ENCODE measurements at places on chromosomes 7 and 10. TPM values are rescaled to one million over a fixed set of nuclear protein-coding genes. Genes with fewer than 3 reads are reported as not detected.

DNA sequence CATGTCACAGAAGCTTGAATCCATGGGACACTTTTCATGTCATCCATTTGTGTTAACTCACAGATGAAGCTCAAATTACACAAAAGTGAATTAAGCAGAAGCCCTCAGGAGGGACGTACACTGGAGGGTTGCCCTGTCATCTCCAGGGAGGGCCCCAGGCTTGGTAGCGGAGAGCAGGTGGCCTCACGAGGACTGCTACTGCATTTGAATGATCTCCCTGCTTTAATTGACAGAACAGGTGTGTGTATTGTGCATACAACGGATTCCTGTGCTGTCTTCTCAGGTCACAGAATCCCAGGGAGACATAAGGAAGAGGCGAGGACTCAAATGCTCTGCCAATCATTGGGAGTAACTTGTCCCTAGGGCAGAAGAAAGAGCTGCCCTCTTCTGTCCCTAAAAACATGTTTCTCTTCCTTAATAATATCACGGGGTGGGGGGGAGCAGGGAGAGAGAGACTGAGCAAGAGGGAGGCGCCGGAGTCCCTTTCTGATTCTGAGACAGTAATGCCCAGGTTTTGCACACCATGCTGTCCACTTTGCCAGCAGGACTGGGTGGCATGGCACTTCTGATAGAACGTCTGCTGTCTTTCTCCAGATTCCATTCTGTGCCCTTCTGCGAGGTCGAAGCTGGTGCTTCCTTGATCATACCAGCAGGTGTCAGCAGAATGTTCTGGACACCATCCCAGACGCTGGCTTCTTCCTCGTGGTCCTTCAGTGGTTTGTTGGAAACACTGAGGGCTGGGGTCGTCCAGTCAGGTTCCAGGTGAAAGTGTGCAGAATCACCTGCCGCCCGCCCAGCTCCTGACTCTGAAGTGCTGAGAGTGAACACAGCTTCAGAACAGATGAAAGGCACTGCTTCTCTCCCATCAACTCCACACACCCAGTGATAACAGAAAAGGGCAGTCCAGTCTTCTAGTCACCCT lies 26.2 kb upstream of the RASGEF1A start:
- no peak for DNase-seq

DNA sequence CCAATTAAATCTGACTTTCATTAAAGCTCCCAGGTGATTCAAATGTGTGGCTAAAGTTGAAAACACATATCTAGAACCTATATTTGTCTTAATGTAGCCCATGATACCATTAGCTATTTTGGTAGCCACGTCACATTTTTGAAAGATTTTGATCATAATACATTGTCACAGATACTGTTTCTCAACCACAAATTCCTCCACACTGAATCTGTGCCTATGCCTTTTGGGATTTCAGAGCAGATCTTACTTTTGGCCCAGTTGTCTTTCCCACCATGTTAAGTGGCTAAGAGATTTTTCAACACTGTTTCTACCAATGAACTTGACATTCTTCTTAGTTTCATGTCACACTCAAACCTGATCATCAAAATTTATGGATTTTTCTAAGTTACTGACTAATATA lies 47.4 kb downstream of the CH25H start:
- DNase-seq = no peak

- DNase-seq = no peak
These were observed 29.0 kb downstream of the ATOH7 start for GRCh38 chr10:68202960-68203353.

GRCh38 chr10:128071417-128071782 lies 54.8 kb downstream of the MKI67 start:
- DNase-seq = no peak

- no peak for DNase-seq
These were observed 159.5 kb upstream of the AGR3 start for GRCh38 chr7:17041324-17041723.

GRCh38 chr7:129859183-129859582 lies 93.6 kb downstream of the UBE2H start:
- DNase-seq = no peak

DNA sequence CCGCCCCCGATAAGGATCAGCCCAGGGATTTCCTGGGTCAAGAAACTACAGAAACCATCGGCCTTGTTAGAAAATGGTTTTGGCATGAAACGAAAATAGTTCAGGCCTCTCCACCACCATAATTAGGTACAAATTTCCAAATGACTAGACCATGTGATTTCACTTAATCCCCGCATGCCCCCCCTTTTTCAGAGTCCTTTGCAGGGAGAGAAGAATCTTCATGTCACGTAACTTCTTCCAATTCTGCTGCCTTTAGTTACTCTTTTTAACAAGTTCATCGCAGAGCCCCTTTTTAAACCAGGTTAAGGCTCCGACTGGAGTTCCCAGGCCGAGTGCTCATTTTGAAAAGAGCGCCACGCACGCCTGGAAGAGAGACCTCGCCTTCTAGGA lies 3.4 kb downstream of the PDGFA start:
- no peak for DNase-seq

GRCh38 chr7:44897309-44897708 lies 12.0 kb upstream of the PURB start:
- DNase-seq = no peak

DNA sequence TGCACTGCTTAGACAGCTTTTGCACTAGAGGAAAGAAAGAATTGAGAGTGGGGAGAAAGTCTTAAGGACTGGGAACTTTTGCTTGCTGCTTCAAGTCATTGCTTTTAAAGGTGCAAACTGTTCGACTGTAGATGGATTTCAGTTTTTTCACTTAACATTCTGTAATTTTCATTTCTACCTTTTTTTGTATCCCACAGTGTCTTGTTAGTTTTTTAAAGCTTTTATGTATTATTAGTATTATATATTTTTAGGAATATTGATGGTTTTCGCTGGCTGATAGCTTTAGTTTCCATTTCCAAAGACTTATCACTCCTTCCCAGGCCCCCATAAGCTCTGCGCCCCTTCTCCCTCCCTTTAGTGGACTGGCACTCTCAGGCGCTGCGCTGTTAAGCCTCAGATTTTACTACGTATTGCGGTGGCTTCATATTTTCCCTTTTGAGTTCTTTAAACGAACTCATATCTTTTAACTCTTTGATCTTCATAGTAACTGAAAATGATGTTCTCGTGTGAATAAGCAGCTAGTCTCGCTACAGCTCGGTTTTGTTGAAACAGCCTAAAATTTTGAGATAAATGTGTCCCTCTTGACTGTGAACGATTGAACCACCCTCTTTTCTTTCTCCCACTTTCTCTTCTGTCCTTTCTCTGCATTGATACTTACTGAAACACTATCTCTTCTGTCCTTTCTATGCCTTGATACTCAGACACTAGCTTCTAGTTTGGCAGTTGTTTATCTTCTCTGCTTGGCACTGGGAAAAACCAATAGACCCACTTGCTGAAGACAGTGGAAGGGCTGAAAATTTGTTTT lies 2.5 kb upstream of the ETV1 start:
- DNase-seq = no peak

DNA sequence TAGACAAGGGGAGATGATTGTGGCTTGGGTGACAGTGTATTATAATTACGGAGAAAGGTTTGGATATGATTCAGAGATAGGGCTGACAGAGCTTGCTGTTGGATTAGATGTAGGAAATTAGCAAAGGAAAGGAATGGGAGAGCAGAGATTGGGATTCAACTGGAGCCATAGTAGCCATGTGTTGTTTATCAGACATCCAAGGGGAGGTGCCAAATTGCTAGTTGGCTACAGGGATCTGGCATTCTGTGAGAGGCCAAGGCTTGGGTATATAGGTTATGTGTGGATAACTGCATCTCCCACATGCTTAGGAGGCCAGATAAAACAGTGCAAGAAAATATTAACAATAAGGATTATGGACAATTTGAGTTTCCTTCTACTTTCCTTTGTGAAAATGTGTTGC lies 34.9 kb downstream of the CSGALNACT2 start:
- no peak for DNase-seq

GRCh38 chr7:101127460-101128039 lies 646 bp downstream of the SERPINE1 start:
- DNase-seq = no peak

- DNase-seq = no peak
These were observed 82.7 kb downstream of the PLCE1 start for GRCh38 chr10:94076325-94076841.

DNA sequence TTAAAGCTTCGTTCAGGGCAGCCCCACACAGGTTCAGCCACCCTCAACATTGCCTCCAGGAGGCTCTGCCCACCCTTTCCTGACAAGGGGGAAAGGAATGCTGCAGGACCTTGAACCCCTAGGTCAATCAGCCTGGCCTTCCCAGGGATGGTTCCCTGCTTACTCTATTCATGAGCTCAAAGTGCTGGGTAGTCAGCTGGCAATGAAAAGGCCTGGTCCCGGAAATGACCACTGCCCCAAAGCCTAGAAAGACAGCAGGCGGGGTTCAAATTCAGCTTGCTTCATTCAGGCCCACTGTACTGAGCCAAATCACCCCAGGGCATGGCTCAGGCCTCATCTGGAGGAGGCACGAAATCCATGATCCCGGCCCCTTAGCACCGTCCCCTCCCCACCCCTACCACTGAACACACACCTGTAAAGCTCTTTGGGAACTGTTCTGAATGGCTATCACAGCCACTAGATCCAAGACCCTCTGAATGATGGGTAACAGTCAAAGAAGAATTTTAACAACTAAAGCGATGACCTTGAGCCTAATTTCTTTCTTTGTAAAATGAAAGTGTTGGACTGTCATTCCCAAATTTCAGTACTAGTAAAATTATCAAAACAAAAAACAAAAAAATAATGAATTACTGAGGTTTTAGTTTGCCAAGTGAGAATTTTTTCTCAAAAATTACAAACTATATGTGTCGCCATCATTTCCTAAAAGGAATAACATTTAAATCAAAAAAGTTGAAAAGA lies 1.0 kb downstream of the URGCP start:
- DNase-seq = no peak

DNA sequence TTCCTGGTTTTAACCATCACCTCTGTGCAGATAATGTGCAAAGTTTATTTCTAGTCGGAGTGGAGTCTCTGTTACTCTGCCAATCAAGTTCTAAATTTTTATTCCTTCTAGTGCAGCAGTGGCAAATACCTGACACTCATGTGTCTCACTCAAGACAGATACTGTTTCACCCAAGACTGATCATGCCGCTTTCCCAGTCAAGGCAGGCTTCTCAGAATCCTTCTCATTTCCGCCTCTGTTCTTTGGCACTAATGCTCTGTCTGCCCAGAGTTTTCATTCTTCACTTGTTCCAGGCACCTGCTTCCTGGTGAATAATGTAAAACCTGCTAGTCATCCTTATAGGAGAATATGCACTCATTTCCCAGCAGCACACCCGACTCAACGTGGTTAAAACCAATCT lies 24.7 kb downstream of the MET start:
- no peak for DNase-seq

- DNase-seq = no peak
These were observed 9.0 kb downstream of the FAM204A start for GRCh38 chr10:118332948-118333710.

GRCh38 chr7:78095549-78095948 lies 297.0 kb downstream of the PHTF2 start:
- no peak for DNase-seq

- peak; percentile 38 for DNase-seq
These were observed 3.5 kb downstream of the NOS3 start for GRCh38 chr7:150994141-150994837.

- DNase-seq = no peak
These were observed 54.1 kb upstream of the PDCD4 start for GRCh38 chr10:110817614-110818013.

DNA sequence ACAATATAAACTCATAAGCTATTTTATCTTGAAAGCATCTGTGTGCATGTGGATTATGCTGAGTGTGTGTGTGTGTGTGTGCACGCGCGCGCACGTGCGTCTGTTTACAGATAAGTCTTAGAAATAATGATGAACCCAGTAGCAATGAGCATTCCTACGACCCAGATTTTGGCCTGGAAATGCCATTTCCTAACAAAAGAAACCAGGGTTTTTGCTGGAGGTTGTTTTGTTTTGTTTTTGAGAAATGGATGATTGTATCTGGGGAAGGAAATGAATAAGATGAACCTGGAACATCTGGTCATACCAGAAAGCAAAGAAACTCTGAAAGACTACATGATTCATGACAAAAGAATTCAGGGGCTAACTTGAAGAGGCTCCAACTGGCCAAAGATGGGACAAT lies 22.1 kb upstream of the LMOD2 start:
- DNase-seq = no peak

GRCh38 chr10:77436257-77436975 lies 201.2 kb downstream of the KCNMA1 start:
- DNase-seq = no peak

DNA sequence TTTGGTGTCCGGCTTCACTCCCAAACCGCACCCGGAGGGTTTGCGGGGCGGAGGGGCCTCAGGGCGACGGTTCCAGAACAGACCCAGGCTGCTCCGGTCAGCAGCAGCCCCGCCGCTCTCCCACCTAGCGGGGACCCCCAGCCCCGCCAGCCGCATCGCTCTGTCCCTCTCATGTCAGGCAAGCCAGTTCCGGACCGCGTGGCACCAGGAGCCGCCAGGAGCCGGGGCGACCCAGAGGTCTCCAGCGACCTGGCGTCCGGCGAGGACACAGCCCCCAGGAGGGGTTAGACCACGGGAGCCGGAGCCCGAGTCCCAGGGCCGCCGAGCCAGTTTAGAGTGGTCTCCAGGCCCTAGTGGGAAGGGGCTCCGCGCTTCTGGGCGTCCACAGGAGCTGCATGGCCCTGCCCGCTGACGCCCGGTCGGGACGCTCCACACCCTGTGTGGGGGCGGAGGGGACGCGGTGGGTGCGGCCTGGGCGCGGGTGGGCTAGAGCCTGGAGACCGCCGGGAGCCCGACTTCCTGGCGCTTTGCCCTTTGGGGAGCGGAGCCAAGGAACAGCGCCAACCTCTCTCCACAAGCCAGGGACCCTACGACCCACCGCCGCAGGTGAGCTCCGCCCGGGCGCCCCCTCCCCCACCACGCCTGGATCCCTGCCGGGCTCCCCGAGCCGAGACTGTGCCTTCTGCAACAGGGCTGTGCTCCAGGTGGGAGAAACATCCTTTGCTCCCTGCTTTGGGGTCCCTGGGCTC lies 43.4 kb downstream of the ZNF117 start:
- no peak for DNase-seq

- DNase-seq = no peak
These were observed 14.0 kb upstream of the SLC18A2 start for GRCh38 chr10:117226813-117227451.

- no peak for DNase-seq
These were observed 98.7 kb downstream of the NPSR1 start for GRCh38 chr7:34756691-34757090.

GRCh38 chr7:151073990-151074389 lies 6.6 kb downstream of the FASTK start:
- DNase-seq = no peak

- no peak for DNase-seq
These were observed 422 bp downstream of the AP1S1 start for GRCh38 chr7:101154693-101155102.

- no peak for DNase-seq
These were observed 89.1 kb upstream of the HABP2 start for GRCh38 chr10:113463777-113464176.

GARIN1A gene
- total RNA-seq = 3.2 TPM

DNMBP gene
- total RNA-seq = 5.8 TPM

LRRC18 gene
- total RNA-seq = not detected

GRM3 gene
- total RNA-seq = not detected

C10orf105 gene
- 0.16 TPM for total RNA-seq

CACNA2D1 gene
- total RNA-seq = 0.03 TPM

PON1 gene
- not detected for total RNA-seq

TMEM184A gene
- total RNA-seq = 0.33 TPM

CFAP46 gene
- total RNA-seq = not detected

RPEL1 gene
- not detected for total RNA-seq

BLNK gene
- 1.7 TPM for total RNA-seq

SPDYE16 gene
- total RNA-seq = 0.54 TPM

ZNF467 gene
- total RNA-seq = 4.5 TPM
